ENCODE measurements at places on chromosomes 5 and 9.

GRCh38 chr5:111806156-111806555 lies 49.2 kb upstream of the NREP start:
- no peak for DNase-seq

- DNase-seq: no peak
Observed at GRCh38 chr9:3520564-3520963, 5.2 kb downstream of the RFX3 start.

DNA sequence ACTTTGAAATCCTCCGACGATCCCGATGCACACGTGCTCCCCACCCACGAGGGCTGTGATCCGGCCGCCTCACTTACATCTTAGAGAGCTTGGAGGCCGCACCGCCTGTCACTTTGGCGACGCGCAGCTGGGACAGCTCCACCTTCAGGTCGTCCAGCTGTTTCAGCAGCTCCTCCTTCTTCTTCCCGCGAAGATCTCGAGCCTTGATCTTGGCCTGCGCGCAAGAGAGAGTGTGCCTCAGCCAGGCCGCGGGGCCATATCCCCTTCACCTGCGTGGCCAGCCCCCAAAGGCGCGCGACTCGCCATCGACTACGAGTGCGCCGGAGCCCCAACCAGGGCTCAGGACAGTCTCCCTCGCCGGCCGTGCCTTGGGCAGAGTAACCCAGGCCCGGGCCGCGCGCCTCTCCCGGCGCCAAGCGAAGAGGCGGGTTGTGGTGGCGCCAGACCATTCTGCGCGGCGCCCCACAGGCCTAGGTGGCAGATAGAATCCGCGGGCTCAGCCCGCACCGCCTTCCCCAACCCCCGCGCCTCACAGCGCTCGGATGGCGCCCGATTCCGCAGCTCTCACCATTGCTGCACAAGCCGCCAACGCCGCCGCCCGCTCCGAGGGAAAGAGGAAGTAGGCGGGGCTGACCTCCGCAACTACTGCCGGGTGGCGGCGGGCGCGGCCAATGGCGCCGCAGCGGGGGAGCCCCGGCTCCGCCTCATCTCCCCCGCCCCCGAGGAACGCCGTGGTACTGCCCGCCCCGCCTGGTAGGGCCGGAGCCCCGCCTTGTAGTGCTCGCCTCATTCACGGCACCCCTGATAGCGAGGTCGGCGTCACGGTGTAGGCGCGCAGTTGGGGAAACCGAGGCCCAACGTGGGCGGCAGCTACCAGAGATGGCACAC lies at the start of the genes ARPC5L and RPL35:
TSS of gene ARPC5L (plus strand) at position 789 of the 888 bp plus-strand sequence. CDS start 7,161 bp downstream, outside the sequence.
TSS of gene RPL35 (minus strand) at position 616 of the 888 bp plus-strand sequence. CDS start at position 571, 45 bp downstream.
- peak; percentile 92 for DNase-seq

DNA sequence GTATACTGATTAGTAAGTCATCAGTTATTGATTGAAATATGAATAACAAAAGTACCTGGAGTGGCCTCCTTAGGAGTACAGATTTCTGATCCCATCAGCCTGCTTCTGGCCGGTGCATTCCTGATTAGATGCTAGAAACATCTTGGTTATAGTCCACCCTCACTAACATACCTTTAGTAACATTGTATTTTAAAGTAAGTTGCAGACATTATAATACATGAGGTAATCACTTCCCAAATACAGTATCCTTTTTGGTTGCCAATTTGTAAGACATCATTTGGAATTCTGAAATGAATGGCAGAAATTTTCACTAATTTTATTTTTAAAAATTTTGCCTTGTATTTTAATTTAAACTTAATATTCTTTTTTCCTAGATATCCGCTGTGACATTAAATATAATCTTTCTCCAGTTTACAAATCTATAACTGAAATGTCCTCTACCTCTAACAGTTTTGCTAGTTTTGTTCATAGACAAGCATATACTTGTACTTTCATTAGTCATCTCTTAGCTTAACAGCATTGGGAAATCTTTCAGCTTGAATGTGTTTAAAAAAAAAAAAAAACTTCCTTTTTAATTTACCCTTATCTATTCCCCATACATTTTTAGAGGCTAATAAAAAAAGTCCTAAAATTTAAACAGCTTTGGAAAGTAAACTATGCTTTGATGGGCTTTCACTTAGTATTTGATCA lies 178.9 kb downstream of the XRCC4 start:
- no peak for DNase-seq

DNA sequence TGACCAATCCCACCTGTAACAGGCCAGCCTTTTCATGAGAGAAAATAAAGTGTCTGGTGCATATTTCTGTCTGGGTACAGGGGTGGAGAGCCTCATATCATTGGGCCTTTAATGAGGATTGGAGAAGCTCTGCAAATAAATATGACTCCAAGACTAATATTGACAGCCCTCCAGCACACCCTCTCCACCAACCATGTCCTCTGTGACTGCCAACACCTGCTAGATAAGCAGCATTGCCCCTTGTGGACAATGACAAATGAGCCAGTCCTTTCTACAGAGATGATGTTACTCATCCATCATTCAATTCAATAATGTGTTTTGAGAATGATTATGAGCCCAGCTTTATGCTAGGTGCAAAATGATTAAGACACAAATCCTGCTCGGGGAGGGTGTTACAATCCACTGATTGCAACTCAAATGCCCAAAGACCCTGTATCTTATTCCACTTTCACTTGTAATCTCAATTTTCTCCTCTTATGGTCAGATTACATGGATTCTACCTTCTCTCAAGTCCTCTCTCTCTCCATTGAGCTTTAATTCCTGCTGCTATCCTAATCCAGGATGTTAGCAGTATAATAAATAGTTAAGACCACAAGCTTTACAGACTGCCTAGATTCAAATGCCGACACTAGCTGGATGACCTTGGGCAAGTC lies 2.1 kb upstream of the GFRA3 start:
- DNase-seq: no peak

- DNase-seq: no peak
Observed at GRCh38 chr9:94082956-94083355, 1.3 kb upstream of the PTPDC1 start.

DNA sequence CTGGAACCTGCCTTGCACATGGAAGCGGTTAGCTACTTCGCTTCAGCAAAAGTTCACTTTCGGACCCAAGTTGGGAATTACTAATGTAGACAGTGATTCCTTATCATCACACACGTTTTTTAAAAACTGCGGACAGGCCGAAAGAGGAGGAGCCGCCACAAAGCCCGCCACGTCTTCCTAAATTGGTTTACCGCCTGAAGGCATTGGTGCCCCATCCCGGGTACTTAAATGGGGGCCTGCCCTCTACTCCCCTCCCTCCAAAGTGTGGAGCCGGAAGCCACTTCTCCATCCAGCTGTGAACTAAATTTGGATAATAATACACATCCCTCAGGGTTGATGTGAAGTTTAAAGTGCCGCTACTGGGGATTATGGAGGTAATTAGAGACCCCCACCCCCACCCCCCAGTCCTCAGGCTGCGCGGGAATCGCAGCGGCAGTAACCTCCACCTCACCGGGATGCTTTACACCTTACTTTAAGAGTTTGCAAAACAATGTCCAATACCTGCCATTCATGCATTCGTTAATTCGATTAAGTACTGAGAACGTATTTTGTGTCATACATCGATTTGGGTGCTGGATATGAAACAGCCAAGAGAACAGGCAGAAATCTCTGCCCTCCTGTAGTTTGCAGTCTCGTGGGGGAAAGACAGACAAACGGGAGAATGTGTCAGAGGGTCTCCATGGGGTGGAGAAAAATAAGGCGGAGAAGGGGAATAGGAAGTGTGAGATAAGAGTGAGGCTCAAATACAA lies 937 bp upstream of the MACROH2A1 start:
- DNase-seq: no peak
